Left forelimb (tissue), 1 donor: ENCODE measurements at places on chromosomes 2 and 18.
A peak's percentile ranks its signal among the peaks of the same experiment; 100 is the strongest.

DNA sequence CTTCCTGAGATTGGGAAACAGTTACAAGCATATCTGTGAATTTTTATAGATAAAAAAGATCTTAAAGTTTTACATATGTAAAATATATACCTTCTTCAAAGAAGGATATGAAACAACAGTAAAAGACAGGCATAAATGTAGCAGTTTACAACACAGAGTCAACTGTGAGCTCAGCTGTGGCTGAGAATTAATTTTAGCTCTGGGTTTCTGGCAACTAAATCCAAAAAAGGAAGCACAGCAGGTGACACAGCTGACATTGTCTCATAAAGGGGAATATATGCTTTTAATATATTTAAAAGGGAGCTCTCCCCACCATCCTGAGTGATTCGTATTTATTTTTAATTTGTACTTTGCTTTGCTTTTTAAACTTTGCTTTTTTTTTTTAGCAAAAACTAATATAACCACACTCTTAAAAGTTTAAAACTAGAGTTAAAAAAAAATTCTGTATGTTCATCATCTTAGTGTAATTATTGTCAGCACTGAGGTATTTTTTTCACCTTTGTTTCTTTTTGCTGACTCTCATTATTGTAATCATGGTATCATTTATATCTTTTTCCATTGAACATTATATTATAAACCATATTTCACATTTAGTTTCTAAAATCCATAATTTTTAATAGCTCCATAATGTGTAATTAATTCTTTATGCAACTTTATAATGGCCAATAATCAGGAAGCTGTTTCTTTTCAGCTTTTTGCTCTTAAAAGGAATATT, 6.7 kb downstream of the TUBB6 start:
- no peak for DNase-seq

DNA sequence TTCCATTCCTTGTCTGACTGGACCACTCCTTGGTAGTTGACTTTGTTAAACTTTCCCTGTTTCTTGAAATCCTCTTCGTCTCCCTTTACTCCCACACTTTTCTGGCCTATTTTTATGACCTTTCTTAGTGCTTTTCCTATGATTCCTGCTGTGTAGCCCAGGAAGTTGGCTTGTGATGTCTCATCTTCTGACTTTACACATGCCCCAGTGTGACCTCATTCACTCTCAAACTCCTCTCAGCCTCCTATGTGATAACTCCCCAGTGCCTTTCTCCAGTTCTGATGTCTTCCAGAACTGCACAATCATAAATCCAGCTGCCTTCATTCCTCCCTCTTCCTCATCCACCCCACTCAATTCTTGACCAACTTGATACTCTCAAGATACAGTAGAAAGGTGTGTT, 407.6 kb downstream of the TGIF1 start:
- DNase-seq = no peak

DNA sequence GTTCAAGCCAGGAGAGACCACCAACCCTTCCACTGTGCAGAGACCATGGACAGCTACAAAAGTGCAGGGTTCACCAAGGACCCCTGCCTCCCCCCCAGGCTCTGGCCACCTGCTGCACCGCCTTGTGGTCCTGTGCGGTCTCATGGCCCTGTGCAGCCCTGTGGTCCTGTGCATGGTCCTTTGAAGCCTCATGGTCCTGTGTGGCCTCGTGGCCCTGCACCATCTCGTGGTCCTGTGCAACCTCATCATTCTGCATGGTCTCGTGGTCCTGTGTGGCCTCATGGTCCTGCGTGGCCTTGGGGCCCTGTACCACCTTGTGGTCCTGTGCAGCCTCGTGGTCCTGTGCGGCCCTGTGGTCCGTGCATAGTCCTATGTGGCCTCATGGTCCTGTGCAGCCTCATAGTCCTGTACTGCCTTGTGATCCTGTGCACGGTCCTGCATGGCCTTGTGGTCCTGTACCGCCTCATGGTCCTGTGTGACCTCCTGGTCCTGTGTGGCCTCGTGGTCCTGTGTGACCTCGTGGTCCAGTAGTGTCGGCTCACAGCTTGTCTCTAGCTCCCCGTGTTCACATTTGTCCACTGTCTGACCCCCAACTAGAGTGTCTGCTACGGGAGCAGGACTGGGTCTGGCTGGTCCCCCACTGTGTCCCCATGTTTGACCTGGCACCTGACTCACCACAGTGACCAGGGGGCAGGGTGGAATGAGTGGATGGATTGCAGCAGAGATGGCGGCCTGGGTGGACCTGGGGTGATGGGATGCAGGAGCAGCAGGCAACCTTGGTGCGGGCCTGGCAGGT, 20.0 kb upstream of the OTOS start:
- no peak for DNase-seq

- DNase-seq = no peak
Observed at GRCh38 chr2:197919487-197919886, 115.1 kb downstream of the PLCL1 start.

DNA sequence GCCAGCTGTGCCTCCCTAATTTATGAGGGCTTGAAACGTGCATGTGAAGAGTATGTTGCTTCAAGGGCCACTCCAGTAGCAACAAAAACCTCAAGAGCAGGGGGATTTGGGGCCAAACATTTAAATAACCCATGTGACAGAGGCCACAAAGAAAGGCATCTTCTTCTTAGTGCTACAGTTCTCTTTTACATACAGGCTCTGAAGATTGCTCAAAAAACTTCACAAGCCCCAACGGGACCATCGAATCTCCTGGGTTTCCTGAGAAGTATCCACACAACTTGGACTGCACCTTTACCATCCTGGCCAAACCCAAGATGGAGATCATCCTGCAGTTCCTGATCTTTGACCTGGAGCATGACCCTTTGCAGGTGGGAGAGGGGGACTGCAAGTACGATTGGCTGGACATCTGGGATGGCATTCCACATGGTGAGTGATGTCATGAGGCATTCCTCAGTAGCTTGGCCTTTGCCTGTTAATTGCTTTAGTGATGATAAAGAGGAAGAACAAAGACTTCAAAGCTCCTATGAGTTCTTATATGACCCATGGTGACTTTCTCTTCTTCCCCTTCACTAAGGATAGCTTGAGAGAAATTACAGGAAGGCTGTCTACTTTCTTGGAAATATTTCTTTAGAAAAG, 40.1 kb downstream of the NRP2 start:
- DNase-seq = no peak

- DNase-seq = peak; percentile 64
Observed at GRCh38 chr2:72919414-72920317, 2.3 kb downstream of the EMX1 start.

- no peak for DNase-seq
Observed at GRCh38 chr2:137000811-137001210, 235.5 kb downstream of the THSD7B start.

DNA sequence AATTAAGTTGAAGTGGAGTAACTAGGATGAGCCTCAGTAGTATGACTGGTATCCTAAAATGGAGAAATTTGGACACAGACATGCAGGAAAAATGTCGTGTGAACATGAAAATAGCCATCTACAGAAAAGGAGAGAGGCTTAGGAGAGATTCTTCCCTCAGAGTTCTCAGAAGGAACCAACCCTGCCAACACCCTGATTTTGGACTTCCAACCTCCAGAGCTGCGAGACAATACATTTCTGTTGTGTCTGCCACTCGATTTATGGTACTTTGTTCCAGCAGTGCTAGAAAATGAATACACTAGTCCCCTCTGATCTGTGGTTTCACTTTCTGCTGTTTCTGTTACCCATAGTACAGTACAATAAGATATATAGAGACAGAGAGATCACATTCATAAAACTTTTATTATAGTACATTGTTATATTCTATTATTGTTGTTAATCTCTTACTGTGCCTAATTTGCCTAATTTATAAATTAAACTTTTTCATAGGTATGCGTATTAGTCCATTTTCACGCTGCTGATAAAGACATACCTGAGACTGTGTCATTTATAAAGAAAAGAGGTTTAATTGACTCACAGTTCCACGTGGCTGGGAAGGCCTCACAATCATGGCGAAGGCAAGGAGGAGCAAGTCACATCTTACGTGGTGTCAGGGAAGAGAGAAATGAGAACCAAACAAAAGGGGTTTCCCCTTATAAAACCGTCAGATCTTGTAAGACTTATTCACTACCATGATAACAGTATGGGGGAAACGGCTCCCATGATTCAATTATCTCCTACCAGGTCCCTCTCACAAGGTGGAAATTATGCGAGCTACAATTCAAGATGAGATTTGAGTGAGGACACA, 41.3 kb downstream of the PLEKHA3 start:
- no peak for DNase-seq

GRCh38 chr18:240175-240574, 27.7 kb downstream of the THOC1 start:
- no peak for DNase-seq

- no peak for DNase-seq
Observed at GRCh38 chr18:41769265-41769664, 185.8 kb upstream of the PIK3C3 start.

DNA sequence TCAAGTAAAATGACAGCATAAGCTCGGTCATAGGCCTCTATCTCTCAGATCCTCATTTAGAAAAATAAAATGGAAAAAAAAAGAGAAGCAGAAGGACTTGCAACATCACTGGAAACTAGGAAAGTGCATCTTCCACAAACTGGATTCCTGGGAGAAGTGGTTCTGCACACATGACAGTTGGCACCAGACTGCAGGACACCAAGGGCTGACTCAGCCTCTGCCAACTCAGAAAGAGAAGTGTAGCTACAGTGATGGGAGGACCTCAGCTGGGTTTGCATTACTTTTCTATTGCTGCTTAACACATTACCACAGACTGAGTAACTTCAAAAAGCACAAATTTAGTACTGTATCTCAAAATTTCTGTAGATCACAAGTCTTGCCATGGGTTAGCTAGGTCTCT, 409.5 kb upstream of the GCFC2 start:
- no peak for DNase-seq

- DNase-seq = no peak
Observed at GRCh38 chr2:3624059-3624794, 29.3 kb downstream of the COLEC11 start.

- DNase-seq = no peak
Observed at GRCh38 chr2:180222644-180223043, 215.5 kb upstream of the CWC22 start.

GRCh38 chr18:31741097-31741735, 19.5 kb downstream of the SLC25A52 start:
- DNase-seq = no peak

- no peak for DNase-seq
Observed at GRCh38 chr2:30249354-30249753, 18.0 kb downstream of the LBH start.

DNA sequence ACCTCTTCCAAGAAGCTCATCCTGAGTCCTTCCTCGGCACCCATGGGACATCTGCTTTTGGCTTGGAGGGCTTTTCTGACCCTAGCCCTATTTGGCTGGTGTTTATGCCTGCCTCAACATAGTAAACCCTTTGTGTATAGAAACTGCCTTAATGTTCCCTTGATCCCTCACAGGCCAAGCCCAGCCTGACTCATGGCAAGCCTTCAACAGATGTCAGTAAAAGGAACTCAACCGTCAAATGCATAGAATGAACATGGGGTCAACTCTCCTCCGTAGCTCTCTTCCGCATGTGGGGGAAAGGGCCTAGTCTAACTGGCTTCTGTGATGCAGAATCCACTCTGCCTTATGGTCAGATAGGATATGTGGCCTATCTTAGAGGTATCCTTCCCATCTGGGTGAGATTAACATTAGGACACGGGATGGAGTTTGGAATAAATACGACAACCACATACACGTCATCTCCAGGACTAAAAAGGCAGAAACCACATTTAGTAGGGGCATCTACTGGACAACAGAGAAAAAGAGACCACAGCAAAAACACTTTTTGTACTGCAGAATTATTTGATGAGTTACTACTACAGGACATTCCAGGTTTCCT, 2.5 kb upstream of the NPAS2 start:
- peak; percentile 44 for DNase-seq

GRCh38 chr18:62725896-62726295, 10.6 kb downstream of the PHLPP1 start:
- no peak for DNase-seq

DNA sequence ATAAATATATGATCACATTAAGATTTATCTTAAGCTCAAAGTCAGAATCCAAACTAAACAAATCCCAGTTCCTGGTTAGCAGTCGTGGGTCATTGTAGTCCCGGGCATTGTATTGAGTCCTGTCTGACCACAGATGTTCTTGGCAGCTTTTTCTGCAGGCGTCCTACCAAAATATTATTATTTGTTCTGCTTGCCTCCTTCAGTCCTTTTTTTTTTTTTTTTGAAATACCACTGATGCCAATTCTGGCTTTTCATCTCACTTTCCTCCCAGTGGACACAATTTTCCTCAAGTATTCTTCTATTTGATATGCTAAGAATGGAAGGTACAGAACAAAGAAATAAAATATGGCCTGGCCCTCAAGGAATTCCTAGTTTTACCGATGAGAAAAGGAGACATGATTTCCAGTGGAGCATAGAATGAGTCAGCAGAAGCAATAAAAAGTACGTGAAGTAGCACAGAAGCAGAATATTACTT, 151.6 kb downstream of the CSRNP3 start:
- DNase-seq = no peak

- no peak for DNase-seq
Observed at GRCh38 chr2:112075490-112076260, 20.6 kb downstream of the TMEM87B start.

DNA sequence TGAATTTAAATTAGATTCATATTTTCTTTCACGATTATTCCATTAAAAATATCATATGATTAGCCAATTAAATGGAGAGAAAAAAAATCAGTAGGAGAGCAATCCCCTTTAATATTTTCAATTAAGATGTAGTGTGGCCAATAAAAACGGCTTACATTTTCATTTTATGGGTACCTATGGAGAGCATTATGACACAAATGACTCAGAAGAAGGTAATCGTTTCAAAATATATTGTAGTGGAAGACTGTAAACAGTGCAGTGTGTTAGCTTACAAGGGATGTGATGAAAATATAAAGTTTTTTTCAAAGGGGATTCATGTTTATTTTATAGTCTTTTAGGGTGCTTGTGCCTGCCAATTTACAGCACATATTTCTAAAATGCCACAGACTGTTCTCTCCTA, 1507.4 kb upstream of the CELF4 start:
- no peak for DNase-seq

GRCh38 chr2:232502911-232503808, 15.5 kb upstream of the ECEL1 start:
- DNase-seq = no peak

DNA sequence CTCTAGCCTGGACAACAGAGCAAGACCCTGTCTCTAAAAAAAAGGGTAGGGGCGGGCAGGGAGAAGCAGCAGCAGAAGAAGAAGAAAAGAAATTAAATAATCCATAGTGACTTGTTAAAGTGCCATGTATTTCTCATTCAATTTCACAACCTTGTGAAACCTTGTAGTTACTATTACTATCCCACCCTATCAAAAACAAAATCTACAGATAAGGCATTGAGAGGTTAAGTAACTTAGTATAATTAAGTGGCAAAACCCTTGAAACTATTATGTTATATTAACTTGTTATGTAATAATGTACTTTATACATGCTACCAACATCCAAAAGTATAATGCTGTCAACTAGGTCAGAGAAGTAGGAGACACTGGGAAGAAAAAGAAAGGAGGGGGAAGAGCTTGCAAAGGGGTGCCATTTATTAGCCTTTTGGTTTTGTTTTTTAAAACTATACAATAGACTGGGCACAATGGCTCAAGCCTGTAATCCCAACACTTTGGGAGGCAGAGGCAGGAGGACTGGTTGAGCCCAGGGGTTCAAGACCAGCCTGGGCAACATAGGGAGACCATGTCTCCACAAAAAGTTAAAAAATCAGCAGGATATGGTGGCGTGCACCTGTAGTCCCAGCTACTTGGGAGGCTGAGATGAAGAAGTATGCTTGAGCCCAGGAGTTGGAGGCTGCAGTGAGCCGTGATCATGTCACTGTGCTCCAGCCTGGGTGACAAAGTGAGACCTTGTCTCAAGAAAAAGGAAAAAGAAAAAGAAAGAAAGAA, 11.3 kb downstream of the TLK1 start:
- DNase-seq = no peak
